ENCODE measurements at places on chromosomes 6 and 20. TPM values are rescaled to one million over a fixed set of nuclear protein-coding genes. Genes with fewer than 3 reads are reported as not detected.

Gene C6orf141
- 0.18 TPM for total RNA-seq

Gene C6orf15
- total RNA-seq = not detected

Gene GHRH
- not detected for total RNA-seq

GRCh38 chr6:55668591-55668990 is 89.6 kb upstream of the HMGCLL1 start:
- no peak for DNase-seq

GRCh38 chr6:170160628-170161611 is 130.0 kb downstream of the DLL1 start:
- no peak for DNase-seq

DNA sequence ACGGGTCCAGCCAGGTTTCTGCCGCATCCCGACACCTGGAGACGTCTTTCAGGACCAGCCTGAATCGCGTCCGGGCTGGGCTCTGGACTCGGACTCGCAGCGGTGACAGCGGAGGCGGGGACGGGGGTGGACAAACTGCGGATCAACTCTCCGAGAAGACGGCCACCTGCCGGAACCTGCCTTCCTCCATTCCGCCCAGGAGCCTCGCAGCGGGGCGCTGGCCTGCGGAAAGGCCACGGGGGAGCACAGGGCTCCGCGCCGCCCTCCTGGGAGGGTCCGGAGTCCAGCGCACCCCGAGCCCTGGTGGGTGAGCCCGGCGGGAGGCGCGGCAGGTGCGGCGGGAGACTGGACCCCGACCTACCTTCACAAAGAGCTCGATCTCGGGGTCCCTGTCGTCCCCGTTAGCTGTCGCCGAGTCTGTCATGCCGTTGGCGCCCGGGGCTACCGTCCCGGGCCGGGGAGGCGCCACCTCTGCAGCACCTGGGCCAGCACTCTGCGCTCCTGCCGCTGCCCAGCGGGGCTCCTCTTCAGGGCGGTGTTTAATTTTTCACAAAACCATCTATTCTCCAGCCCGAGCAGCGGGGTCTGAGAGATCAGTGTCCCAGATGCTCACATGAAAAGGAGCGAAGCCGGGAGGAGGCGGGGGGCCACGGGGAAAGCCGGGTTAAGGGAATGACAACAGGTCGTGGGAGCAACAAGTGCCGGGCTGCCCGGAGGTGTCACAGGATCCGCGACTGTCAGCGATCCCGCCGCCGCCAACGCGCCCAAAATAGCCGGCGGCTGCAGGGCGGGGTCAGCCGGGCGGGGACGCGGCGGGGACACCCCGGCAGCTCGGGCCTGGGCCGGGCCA is at the start of gene CLIC5:
Gene CLIC5, minus strand, starts transcription at position 742 of the 850 bp plus-strand sequence. Its CDS starts 318 bp downstream, at position 424.
- DNase-seq = peak; percentile 41

DNA sequence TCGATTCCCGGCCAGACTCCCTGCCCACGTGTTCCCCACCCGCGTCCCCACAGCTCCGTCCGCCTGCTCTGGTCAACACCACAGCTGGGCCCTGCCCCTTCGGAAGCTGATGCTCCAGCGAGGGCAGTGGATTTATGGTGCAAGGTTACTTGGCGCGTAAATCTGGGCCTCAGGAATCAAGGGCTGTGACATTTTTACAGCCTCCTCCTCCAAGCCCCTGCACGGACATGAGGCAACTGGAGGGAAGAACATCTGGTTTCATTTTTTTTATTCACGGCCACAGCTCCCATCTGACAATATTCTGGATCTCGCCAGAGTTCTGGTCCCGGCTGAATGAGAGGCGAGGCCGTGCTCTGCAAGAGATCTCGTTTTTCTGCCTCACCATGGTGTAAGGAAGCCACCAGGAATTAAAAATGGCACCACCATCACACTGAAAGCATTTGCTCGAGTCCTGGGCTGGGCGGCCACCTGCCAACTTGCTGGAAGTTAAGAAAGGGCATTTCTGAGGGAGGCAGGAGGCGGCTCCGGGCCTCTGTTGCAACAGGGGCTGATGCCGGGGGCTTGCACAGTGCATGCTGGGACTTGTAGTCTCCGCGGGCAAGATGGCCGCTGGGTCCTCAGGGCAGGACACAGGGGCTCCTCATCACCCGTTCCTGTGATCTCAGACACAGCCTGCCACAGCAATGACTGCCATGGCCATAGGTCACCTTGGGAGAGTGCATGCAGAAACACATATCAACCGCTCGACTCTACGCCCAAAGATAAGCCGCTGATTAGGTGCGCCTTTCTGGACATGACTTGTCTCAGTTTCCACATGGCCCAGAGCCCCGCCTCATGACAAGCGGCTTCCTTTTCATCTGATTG is 148.5 kb downstream of the LY86 start:
- DNase-seq = no peak

DNA sequence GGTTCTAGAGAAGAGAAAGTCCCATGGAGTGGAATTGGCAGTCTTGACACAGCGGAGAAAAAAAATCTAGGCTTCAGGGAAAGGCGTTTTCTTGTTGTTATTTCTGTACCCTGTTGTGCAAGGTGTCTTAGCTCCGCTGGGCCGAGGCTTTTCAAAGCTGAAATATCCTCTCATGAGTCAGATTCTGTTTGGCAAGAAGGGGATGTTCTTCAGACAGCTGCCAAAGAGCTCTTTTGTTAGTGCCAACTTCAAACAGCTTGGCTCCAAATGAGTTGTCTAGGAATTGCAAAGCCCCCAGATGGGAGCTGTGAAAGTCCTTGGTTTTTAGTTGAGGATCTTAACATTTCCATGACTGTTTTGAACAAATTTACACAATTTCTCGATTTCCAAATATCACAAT is 45.6 kb downstream of the LRRN4 start:
- peak; percentile 63 for DNase-seq

- DNase-seq = no peak
These were observed 39.7 kb downstream of the KCNQ2 start for GRCh38 chr20:63432577-63433325.

DNA sequence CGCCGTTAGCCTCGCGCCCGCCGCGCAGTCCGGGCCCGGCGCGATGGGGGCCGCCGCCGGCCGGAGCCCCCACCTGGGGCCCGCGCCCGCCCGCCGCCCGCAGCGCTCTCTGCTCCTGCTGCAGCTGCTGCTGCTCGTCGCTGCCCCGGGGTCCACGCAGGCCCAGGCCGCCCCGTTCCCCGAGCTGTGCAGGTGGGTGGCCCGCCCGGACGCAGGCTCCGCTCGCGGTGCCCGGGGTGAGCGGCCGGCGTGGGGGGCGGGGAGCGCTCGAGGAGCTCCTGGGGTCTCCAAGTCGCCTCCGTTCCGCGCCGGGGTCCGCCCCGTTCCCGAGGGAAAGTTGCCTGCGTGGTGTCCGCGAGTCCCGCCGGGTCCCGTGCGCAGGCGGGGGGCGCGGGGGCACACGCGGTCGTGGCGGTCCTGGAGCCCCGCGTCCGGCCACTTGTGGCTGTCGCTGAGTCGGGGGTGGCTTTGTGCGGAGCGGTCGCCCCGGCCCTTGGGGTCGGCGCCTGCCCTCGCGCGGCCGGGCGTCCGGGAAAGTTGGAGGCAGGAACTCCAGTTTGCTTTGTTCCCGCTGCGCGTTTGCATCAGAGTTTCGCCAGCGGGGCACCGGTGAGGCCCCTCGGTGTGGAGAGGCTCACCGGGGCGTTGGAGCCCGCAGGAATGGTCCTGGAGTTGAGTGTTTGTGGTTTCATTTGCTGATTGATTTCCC is 476 bp downstream of the IGF2R start:
- DNase-seq = peak; percentile 73

DNA sequence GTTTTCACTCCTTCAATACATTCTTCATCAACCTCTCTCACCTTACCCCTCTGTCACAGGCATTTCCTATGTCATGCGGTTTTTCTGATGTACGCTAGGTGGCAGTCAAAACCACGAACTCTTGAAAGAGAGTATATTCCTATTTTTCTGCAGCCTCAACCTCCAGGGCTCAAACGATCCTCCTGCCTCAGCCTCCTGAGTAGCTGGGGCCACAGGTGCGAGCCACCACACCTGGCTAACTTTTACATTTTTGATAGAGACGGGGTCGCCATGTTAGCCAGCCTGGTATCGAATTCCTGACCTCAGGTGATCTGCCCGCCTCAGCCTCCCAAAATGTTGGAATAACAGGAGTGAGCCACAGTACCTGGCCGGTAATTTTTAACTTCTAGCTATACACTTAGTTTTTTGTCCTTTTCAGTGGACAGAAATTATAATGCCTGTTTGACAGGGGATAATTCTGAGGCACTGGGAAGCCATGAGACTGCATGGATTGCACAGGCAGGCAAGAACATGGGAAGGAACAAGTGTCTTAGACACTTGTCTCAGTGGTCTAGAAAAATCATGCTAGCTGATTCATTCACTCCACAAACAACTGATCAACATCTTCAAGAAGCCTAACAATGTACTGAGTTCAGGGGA is 22.5 kb upstream of the HFE start:
- DNase-seq = no peak

DNA sequence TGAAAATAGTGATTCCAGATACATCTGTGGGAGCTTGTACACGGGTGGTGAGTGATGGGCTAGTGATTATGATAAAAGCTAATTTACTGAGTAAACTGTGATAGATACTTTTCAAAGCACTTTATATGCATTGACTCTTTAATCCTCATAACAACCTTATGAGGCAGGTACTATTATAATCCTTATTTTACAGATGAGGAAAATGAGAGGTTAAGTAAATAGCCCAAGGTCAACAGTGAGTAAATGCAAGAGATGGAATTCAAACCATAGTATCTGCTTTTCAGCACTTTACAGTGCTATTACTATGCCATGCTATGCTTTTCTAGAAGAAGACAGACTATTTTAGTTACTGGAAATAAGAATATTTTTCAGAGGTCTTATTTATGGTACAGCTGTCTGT is 320.9 kb upstream of the CITED2 start:
- DNase-seq = no peak

- DNase-seq = no peak
These were observed 50.6 kb upstream of the COL9A1 start for GRCh38 chr6:70353448-70353847.

GRCh38 chr6:41688256-41688965 is 47.0 kb downstream of the TFEB start:
- no peak for DNase-seq

DNA sequence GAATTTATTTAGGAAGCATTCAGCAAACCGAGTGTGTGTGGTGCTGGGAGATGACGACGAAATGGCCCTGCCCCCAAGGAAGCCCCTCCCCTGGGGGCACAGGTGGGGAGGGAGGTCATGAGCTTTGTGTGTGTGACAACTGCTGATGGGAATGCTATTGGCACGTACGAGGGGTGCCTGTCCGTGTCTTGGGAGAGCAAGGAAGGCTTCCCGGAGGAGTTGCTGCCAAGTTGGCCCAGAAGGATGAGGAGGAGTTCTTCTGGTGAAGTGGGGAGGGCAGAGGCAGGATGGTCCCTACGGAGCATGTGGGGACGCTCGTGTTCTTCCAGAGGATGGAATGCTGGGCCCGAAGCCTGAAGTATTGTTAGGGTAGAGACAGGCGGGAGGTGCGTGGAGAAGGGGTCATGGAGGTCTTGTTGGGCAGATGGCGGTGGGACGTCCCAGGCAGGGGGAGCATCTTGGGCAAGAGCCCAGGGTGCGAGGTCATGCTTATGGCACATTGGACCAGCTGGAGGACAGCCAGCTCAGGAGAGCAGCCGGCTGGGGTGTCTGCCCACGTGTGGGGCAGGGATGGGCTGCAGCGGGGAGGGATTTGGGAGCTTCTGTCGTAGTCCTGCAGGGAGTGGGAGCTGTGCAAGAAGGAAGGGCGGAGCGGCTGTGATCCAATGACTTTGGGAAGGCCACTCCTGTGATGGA is 46.1 kb downstream of the SYNJ2 start:
- no peak for DNase-seq

GRCh38 chr6:1669996-1670395 is 60.3 kb downstream of the FOXC1 start:
- no peak for DNase-seq

DNA sequence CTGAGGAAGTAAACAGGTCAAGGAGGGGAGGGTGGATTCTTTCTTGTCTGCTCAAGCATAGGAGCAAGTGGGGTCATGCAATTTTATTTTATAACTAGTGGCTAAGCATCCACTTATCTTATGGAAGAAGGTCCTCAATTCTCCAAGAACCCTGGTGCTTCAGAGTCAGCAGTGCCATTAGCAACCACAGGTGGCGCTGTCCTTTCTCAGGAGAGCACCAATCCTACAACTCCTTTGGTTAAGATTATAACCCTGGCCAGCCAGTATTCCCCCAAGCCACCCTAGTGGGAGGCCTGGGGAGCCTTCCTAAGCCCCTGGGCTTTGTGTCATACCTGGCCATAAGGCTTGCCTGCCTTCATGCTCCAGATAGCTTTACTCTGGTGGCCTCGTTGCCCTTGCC is 60.7 kb downstream of the PCSK2 start:
- no peak for DNase-seq

Measured in right lobe of liver (tissue), 6 donors.